Activated naive CD4-positive, alpha-beta T cell treated with anti-CD3 and anti-CD28 coated beads, Interleukin-2, amount 50 U/mL, for 72 hours (primary cell): ENCODE measurements at places on chromosomes 12 and 14. TPM values are rescaled to one million over a fixed set of nuclear protein-coding genes. Genes with fewer than 3 reads are reported as not detected.
A peak's percentile ranks its signal among the peaks of the same experiment; 100 is the strongest.

DNA sequence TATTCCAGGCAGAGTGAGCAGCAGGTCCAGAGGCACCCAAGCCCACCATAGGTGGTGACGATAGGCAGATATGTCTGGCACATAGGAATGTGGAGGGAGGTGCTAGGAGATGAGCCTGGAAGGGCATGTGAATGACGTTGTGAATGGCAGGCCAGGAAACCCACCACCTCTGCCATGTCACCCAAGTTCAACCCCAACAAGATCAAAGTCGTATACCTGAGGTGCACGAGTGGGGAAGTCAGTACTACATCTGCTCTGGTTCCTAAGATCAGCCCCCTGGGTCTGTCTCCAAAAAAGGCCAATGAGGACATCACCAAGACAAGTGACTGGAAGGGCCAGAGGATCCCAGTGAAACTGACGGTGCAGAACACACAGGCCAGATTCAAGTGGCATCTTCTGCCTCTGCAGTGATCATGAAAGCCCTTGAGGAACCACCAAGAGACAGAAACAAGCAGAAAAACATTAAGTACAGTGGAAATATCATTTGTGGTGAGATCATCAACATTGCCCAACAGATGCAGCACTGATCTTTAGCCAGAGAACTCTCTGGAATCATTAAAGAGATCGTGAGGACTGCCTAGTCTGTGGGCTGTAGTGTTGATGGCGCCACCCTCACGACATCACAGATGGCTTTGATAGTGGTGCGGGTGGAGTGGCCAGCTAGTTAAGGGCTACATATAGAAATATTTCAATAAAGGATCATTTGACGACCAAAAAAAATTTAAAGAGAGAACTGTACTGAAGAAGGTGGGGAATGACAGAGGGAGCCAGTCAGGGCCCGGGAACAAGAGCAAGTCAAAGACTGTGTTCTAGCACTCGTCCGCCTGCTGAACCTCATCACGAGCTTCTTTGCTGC lies 99.7 kb downstream of the ZFP36L1 start:
- DNase-seq = no peak

GRCh38 chr14:86346818-86347384 lies 817.0 kb downstream of the FLRT2 start:
- no peak for DNase-seq

- DNase-seq = no peak
Observed at GRCh38 chr12:113911971-113912759, 54.0 kb downstream of the RBM19 start.

DNA sequence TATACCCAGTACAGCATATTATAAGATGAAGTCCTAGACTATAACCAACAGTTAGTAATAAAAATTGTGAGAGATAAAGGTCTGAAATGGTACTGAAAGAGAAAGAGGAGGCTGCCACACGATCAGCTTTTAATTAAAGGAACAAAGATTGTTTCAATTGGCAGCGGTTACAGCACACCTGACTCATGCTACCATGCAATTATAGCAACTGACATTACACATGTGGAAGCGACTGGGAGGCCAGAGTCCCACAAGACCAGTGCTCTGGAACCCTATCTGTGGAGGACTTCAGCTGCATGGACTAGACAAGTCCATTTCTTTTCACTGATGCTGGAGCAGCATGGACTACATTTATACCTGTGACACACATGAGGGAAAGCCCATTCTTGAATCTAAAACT lies 55.2 kb downstream of the SEL1L start:
- DNase-seq = no peak

DNA sequence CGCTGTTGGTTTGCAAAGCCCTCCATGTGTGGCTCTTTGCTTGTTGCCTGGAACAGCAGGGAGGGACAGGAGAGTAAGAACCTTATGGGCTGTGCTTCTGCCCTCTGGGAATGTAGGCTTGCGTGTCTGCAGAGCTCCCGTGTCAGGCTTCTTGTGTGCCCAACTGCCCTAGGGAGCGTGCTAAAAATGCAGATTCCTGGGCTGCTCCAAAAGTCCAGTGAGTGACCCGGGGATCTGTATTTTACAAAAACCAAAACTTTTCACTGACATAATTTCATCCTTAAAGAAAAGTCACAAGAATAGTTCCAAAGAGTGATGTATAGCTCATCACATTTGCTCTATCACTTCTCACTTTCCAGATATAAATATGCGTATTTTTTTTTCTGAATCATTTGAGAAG lies 34.8 kb upstream of the CCDC63 start:
- DNase-seq = no peak

DNA sequence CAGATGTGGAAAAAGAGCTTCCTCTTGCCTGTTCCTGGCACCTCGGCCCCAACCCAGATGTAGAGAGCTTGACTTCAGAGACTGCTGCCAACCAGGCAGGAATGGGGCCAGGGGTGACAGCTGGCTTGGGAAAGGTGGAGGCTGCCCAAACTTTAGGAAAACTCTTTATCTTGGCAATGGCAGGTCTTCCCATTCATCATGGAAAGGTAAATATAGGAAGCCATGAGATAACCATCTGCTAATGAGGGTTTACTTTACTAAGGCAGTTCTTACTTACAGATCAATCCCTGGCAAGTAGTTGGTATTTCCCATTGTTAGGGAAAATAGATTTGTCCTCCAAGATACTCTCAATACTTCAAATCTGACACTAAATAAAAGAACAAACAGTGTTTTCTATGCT lies 143.1 kb upstream of the NUDT4 start:
- no peak for DNase-seq

DNA sequence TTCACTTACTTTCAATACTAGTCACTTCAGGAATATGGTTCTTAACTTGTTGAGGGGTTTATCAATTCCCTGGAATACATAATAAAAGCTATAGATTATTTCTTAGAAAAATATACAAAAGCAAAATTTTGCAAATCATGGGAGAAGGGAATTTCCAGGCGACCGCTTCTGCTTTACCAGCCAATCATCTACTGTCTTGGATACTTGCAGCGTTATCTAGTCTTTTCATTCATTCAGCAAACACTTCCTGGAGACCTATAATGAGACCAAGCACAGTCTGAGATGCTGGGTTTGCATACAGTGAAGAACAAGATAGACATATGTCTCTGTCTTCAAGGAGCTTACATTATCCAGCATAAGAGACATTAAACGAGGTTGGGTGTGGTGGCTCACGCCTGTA lies 1.5 kb upstream of the MRPL42 start:
- DNase-seq = no peak

- DNase-seq = no peak
Observed at GRCh38 chr14:103382376-103382775, 2.8 kb upstream of the MARK3 start.

GRCh38 chr14:81453166-81453766 lies 53.1 kb upstream of the STON2 start:
- peak; percentile 55 for DNase-seq

- no peak for DNase-seq
Observed at GRCh38 chr14:101118746-101119591, 215.4 kb upstream of the RTL1 start.

DNA sequence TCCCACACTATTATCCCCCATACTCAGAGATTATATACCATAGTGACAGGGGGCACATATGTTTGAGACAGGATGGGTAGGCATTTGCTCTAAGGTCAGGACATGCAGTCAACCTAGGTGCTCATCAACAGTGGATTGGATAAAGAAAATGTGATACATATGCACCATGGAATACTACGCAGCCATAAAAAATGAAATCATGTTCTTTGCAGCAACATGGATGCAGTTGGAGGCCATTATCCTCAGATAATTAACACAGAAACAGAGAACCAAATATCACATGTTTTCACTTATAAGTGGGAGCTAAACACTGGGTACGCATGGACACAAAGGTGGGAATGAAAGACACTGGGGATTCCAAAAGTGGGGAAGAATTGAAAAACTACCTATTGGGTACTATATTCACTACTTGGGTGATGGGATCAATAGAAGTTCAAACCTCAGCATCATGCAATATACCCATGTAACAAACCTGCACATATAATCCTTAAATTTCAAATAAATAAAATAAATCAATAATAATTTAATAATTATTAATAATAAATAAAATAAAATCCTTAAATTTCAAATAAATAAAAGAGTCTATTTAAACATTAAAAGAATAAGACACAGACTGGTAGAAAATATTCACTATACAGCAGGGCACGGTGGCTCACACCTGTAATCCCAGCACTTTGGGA lies 160.1 kb upstream of the CNOT2 start:
- no peak for DNase-seq

DNA sequence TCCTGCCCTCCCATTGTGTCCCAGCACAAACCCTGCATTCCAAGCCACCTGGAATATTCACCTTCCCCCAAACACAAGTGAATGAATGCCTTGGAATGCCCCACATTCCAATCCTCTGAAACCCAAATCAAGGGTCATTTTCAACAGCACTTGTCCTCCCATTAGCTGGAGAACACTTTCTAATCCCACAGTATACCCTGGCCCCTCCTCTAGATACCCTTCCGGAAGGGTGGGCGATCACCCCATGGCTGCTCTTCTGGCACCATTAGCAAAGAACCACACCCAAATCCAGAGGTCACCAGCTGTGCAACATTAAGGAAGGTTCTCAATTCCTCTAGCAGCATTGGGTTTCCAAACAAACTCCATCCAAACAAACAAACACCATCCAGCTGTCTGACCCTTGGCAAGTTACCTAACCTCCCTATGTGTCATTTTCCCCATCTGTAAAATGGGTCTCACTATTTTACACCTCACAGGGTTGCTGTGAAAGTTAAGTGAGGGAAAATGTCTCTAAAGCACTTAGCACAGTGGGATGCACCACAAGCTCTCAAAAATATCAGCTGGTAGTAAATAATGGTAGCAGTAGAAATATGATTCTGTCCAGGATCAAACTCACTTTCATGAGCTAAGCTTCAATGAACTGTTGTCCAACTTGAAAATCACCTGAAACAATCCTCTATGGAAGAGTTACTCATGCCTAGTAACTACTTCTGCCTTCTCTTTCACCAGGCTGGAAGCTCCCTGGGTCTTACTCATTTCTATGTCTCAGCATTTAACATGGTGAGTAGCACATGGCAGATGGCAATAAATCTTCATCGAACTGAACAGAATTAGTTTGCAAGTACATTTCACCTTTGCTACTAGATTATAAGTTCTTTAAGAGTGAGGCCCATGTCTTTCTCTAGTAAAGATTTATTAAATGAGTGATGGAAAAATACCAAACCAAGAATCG lies 5.3 kb downstream of the NUAK1 start:
- DNase-seq = no peak

DNA sequence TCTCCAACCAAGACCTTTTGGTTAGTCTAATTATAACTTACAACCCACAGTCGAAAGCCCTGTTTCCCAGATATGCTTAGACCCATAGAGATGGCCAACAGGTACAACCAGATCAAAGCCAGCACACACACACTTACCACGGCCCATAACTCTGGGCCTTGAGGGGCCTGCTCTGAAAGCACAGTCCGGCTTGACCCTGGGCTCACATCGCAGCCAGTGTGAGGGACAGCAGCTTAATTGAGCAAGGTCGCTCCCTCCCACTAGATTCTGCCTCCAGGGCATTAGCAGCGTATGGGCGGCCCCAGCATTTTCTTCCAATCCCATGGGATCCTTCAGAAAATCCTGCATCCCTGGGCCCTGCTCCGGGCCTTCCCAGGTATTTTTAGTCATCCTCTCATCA lies 157.4 kb upstream of the FKBP4 start:
- DNase-seq = no peak

Gene EFS
- total RNA-seq = 0.10 TPM

Gene IL31
- total RNA-seq = 0.87 TPM

Gene APOF
- not detected for total RNA-seq

Gene SLC7A7
- 0.46 TPM for total RNA-seq

Gene CCDC184
- 0.25 TPM for total RNA-seq

Gene PUS7L
- total RNA-seq = 12.6 TPM

Gene HRK
- total RNA-seq = not detected

Gene RNASE7
- total RNA-seq = not detected
